ENCODE measurements at places on chromosomes 7 and 10. TPM values are rescaled to one million over a fixed set of nuclear protein-coding genes. Genes with fewer than 3 reads are reported as not detected.

DNA sequence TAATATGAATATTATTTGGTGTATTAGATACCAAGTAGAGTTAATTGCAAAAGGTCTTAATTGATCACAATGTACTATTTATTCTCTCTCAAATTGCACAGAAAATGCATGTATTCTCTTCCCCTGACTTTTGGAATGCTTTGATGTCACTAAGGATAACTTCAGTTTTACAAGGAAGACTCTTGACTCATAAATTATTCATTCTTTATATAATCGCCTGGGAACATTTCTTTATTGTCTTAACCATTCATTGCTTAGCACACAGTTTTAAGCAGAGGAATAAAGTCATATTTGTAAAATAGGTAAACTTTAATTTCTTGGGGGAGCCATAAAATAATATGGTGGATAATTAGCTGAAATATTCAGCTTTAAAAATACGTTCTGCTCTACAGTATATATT lies 306.0 kb upstream of the TMEM229A start:
- no peaks in the 10 kb centered on the region for H3K27me3 ChIP-seq
- no peak overlapping the region for H3K4me3 ChIP-seq
- no peaks in the 10 kb centered on the region for H3K36me3 ChIP-seq

- no peak overlapping the region for H3K27ac ChIP-seq
- peaks cover 13% of the 10 kb centered on the region for H3K4me1 ChIP-seq
- no peak overlapping the region for H3K4me3 ChIP-seq
Measured at GRCh38 chr7:1742555-1743303, 72.7 kb downstream of the ELFN1 start.

DNA sequence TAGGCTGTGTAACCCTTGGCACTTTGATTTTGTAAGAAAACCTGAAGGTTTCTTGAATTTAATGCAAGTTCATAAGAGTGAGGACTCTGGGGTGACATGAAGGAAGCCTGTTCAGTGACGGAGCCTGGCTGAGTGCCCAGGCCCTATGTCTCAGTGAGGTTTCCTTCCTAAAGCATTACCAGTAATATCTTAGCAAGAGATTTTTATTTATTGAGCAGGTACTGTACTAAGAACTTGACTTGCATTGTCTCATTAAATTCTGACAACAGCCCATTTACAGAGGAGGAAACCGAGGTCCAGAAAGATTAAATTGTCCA lies 197.2 kb downstream of the HECW1 start:
- no peaks in the 10 kb centered on the region for H3K27me3 ChIP-seq
- H3K4me1 ChIP-seq: no peaks in the 10 kb centered on the region
- H3K36me3 ChIP-seq: no peaks in the 10 kb centered on the region

- DNase-seq: no peak
- H3K27ac ChIP-seq: no peak overlapping the region
- no peaks in the 10 kb centered on the region for H3K4me1 ChIP-seq
- H3K4me3 ChIP-seq: no peak overlapping the region
- no peaks in the 10 kb centered on the region for H3K27me3 ChIP-seq
Measured at GRCh38 chr7:128191136-128191844, 49.8 kb upstream of the LEP start.

GRCh38 chr7:36116347-36117202 lies 36.5 kb upstream of the EEPD1 start:
- DNase-seq: peak; percentile 7
- no peak overlapping the region for H3K4me3 ChIP-seq
- no peaks in the 10 kb centered on the region for H3K27me3 ChIP-seq
- H3K36me3 ChIP-seq: no peaks in the 10 kb centered on the region
- H3K4me1 ChIP-seq: peaks cover 13% of the 10 kb centered on the region

The CFAP46 gene
- not detected for total RNA-seq

The AKR1C8 gene
- 0.23 TPM for total RNA-seq

All from naive thymus-derived CD4-positive, alpha-beta T cell (primary cell).